Head of caudate nucleus (tissue), 42 donors: ENCODE measurements at places on chromosomes 4 and X.

DNA sequence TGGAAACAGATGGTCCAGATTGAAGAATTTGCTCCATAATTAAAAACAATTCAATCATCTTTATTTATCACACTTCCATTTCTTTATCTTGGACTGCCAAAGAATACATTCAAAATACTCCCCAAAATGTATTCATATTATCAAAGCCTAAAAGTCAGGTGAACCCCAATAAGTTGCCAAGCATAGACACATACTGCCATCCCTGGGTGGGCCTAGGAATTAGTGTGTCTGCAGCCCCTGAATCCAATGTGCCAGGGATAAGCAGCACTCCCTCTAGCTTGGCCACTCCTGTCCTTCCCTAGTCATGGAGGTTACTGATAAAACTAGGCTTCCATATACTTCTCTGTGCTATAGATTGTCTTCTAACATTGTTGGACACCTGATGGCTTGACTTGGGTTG lies 199.9 kb downstream of the TENM3 start:
- DNase-seq, result no peak

DNA sequence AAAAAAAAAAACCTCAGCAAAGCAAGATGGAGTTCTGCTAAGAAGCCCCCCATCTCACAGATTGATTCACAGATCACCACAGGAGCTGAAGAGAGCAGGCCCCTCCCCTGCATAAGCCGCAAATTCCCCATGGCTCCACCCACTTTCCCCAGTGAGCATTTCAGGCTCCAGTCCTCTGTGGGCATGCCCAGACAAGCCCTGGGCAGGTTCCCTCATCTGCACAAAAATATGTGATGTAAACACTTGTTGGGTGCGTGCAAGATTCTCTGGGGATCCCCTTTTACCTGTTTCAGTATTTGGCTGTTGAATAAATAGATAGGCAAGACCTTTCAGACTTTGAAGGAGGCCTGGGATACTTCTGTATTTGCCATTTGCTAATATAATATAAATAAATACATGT lies 514.3 kb downstream of the PCDH7 start:
- no peak for DNase-seq

GRCh38 chr4:153014460-153014859 lies 78.3 kb downstream of the FHDC1 start:
- DNase-seq, result no peak

- no peak for DNase-seq
Observed at GRCh38 chr4:120105472-120105871, 38.8 kb upstream of the MAD2L1 start.

GRCh38 chr4:5933116-5933515 lies 40.2 kb upstream of the CRMP1 start:
- DNase-seq, result no peak

DNA sequence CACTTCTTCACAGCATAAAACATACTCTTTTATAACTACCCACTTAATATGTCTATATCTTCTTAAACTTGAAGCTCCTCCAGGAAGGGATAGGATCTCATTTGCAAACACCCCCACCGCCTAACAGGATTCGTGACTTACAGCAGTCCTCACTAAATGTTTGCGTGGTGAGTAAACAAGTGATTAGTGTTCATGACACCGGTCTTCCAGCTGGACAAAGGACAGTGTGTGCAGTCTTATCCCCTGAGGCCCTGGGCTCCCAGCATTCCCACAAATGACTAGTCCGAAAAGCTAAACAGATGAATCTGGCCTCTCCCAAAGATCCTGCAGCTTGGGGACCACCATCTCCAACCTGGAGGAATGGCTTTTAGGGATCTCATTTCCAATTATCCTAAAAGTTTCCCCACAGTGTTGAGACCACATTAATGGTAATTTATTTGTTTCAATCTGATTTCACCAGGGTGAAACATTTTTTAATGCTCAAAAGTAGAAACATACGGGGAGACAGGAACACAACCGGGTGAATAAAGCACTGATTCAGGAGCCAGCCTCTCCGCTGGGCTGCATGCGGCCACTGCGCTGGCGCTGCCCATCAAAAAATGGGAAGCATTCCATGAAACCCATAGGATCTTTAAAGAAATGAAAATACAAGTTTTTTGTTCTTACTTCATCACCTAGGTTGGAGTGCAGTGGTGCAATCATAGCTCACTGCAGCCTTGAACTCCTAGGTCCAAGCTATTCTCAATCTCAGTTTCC lies 69.2 kb downstream of the HADH start:
- no peak for DNase-seq

GRCh38 chr4:61517144-61517543 lies 317.0 kb downstream of the ADGRL3 start:
- no peak for DNase-seq

GRCh38 chrX:121546317-121546716 lies 498.9 kb downstream of the GLUD2 start:
- DNase-seq, result no peak

- DNase-seq, result no peak
Observed at GRCh38 chr4:25965629-25966028, 51.6 kb downstream of the SMIM20 start.

DNA sequence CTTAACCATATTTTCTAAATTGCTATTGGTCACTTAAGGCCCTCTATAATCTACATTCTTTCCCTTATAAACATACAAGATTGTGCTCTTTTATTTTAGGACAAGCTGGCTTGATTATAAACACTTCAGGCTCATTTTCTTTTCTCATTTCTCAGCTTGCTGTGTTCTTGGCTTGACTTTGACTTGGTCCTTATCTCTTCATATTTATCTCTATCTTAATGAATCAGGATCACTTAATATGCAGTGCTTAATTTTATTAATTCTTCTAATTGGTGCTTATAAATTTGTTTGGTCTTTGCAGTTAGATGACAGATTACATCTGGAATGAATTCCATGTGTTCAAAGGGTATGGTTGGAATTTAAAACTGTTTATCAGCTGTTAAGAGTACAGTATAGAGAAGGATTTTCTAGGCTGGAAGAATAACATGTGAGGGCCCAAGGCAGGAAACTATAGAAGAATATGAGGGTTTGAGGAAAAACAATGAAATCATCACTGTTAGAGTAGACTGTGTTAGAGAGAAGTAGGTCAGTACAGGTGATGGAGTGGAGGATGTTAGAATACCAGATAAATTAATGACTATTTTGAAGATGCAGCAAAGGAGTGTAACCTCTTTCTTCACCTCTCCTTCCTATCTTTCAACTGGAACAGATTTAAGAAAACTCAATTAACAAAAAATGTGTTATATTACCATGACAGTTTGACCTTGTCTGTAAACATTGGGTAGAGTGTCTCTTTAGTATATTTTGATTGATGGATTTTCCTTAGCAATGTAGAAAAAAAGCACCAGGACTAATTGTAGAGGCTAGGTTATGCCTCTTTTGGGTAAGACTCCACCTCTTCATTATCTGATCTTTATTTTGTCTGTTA lies 169.6 kb downstream of the RAPGEF2 start:
- DNase-seq, result no peak

DNA sequence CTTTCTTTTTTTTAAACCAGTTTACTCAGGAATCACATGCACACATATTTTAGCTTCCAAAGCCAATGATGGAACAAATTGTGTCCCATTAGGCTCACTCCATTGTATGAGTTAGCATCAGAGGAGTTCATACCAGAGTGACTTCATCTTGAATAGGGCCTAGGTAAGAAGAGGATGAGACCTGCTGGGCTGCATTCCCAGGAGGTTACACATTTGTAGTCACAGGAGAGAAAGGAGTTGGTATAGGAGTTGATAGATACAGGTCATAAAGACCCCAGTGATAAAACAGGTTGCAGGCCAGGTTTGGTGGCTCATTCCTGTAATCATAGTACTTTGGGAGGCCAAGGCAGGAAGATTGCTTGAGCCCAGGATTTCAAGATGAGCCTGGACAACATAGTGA lies 9.3 kb downstream of the PDGFRA start:
- no peak for DNase-seq

DNA sequence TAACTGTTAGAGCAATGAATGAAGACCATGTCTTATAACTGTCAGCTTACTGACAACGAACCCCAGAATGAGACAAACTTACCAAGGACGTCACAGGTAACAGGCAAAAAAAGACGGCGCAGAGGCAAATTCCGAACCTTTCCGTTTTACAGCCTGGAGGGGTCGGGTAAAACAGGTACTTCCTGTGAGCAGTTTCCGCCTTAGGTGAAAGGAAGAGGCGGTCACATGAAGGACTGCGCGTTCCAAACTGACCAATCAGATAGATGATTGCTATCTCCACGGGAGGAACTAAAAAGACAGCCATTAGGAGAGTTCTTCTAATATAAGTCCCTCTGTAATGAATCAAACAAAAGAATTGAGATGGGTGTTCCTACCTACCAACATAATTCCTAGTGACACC lies at the start of gene COX7B2:
COX7B2 (minus strand) TSS at position 168 of the 400 bp plus-strand sequence. CDS start 174,053 bp downstream, outside the sequence.
- DNase-seq, result no peak

DNA sequence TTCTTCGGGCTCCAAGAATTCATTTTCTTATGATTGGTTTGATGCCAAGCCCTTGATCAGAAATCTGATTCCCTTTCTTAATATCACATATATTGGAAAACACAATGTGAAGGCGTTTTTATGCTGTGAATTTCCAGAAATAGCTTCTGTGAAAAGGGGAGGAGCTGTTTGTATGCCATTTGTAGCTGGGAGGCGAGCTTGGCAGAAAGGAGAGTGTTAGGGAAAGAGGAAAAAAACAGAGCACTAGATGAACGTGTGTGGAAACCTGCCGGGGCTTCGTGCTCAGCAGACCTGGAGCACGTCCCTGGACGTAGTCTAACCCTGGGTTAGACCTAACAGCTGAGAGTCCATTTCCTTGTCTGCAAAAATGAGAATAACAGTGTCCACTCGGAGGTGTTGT lies 3.4 kb downstream of the CLCN4 start:
- no peak for DNase-seq

GRCh38 chr4:4859325-4859798 lies at the start of gene MSX1:
Gene MSX1, plus strand, starts transcription at chr4:4859665. Its CDS starts 235 bp downstream, at chr4:4859900.
- peak; percentile 80 for DNase-seq

DNA sequence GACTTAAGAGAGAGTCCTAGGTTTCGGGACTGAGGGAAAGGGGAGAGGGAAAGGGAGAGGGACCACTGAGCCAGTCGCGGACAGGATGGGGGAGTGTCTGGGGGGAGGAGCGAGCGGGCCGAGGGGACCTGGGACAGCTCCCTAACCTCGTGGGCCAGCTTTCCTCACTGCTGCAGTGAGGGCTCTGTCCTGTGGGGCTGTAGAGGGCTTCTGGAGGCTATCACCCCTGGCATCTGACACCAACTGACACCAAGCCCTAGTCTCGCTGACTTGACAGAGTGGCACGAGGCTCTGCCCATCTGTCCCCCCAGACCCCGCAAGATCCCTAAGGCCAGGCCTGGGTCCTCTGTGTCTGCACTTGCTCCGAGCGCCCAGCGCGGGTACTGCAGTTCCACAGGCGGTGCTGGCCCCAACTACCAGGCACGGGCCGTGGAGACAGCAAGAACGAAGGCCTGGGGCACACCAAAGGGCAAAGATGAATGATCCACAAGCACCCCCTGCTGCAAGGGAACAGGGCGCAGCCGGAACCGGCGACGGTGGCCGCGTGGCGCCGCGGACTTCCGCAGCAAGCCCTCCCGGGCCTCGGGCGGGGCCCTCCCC lies 465 bp downstream of the HAUS7 start:
- DNase-seq, result no peak
